ENCODE measurements at places on chromosomes 1 and 21.

DNA sequence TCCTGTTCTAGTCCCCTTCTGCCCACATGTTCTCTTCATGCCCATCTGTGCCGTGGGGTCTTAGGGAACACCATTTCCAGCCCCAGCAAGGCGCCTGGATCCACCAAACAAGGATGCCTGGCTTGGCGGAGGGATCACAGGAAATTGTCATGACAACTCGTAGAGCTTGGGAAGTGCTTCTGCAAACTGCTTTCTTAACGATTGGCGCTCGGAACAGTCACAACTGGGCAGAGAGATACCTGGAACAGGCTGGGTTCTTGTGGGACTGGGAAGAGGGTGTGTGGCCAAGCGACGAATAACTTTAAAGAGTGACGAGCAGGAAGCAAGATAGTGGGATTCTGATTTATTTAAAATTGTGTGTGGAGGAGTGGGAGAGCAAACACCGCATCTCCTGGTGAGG lies 329.8 kb downstream of the RPS6KC1 start:
- DNase-seq = no peak

- DNase-seq = no peak
Measured at GRCh38 chr21:32537569-32537881, 47.8 kb downstream of the TCP10L start.

GRCh38 chr21:27190601-27191000 lies 223.7 kb upstream of the ADAMTS5 start:
- peak; percentile 33 for DNase-seq

GRCh38 chr1:6546326-6546725 lies 8.0 kb downstream of the NOL9 start:
- DNase-seq = no peak

DNA sequence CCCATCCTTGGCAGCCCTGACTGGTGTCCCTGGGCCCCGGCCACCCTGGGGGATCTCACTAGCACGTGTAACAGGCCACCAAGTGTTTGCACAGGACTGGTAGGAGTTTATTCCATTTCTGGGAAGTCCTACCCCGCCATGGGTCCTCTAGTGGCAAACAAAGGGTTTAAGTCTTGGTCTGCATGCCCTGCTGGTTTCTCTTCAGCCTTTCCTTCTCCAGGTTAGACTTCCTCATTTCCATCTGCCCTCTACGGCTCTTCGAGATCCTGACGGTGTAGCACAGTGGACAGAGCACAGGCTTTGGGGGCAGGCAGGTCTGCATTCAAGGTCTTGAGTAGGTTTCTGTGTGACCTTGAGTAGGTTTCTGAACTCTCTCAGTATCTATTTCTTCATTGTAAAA lies 2.8 kb downstream of the AGTRAP start:
- no peak for DNase-seq

DNA sequence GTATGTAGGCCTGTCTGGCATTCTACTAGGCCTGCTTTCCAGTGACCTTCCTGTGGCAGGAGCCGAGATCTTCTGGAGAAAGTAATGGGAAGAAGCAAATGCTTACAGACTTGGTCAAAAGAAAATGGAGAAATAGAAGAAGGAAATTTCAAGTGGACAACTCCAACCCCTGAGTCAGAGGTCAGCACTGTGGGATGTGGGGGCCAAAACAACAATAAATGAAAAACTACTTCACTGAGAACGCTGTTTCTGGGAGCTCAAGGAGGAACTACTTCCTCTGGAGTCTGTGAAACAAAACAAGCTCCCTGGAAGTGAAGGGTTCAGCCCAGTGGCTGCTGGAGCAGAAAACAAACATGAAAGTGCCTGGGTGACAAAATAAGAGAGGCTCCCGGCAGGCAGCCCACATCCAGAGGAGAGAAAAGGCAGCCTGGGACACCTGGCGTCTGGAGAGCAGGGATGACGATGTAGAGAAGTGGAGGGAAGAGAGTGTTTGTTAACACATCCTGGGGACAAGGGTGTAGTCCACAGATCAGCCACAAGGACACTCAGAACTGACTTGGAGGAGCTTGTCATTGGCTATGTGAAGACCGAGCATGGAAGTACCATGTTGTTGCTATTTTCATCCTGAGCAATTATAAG lies 355.2 kb downstream of the SMYD3 start:
- DNase-seq = no peak

- DNase-seq = no peak
Measured at GRCh38 chr1:171384496-171384895, 70.5 kb downstream of the FMO4 start.

GRCh38 chr1:212667223-212668139 lies 32.2 kb downstream of the BATF3 start:
- peak; percentile 47 for DNase-seq

DNA sequence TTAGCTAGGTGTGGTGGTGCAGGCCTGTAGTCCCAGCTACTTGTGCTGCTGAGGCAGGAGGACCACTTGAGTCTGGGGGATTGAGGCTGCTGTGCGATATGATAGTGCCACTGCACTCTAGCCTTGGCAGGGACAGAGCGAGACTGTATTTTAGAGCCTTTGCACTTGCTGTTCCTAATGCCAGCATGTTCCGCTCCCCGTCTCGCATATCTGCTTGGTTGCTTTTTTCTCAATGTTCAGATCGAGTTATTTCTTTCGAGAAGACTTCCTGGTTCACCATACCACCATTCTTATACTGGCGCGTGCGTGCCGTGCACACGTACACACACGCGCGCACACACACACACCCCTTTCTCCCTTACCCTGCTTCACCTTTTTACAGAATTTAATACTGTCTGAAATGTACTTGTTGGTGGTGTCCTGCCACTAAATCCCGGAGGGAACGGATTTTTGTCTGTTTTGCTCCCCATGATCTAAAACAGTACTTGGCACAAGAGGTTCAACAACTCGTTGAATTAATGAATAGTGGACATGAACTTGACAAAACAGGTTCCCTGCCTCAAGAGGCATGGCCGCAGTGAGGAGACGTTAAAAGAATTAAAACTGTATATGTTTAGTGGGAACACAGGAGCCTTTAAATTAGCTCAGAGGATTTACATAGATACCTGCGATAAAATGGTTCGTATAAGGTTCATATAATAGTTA lies 1.1 kb upstream of the RPRD2 start:
- no peak for DNase-seq

DNA sequence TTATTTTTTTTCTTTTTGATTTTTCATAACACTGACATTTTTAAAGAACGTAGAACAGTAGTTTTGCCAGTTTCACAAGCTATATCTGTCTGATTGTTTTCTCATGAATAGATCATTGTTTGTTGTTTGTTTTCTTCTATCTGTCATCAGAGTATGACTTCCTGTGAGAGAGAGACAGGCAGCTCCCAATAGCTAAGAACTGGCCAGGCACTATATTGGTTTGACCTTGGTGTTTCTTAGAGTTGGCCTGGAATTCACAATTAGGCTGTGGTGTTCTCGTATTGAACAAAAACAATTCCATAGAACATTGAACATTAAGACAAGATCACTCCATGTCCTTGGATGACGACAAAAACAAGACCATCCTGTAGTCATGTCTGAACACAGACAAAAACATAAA lies 43.4 kb downstream of the RPS6KC1 start:
- no peak for DNase-seq

DNA sequence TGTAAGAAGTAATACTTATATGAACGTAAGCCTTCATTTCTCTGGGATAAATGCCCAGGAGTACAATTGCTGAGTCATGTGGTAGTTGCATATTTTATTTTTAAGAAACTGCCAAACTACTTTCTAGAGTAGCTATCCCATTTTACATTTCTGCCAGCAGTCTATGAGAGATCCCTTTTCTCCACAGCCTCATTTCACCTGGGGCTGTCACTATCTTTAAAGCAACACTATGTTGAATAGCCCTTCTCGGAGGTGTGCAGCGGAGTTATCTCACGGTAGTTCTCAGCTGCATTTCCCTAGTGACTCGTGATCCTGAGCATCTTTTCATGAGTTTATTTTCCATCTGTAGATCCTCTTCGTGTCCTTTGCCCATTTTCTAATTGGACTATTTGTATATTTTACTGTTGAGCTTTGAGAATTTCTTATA lies 93.4 kb downstream of the ADARB1 start:
- no peak for DNase-seq

GRCh38 chr21:45262041-45262581 lies 25.6 kb downstream of the POFUT2 start:
- no peak for DNase-seq

DNA sequence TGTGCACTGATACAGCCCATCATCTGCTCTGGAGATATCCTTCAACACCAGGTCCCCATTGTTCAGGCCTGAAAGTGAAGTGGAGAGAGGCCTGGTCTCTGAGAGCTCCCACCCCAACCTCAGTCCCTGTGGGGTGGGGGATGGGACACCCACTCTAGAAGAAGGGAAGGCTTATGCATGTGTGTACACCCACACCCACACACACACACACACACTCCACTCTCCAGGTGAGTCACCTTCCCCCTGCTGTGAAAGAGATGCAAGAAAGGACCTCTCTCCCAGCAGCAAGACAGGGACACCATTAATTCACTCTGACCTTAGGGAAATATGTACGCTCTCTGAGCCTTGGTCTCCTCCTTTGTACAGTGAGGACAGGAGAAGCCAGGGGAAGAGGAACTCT lies 5.9 kb downstream of the VSIG8 start:
- DNase-seq = no peak

DNA sequence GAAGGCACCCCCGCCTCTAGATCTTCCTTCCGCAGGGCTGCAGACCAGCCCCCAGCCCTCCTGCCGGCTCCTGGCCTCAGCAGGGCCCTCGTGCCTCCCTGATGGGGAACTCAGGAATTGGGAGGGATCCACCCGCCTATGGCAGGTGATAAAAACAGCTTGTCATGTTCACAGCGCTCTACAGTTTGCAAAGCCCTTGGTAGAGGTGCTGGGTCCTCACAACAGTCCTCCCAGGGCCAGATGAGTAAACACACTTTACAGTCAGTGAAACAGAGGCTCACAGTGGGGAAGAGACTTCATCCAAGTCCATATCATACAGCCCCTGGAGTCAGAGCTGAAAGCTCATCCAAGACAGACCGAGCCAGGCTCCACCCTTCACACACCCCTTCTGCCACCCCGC lies 97.0 kb upstream of the IFFO2 start:
- no peak for DNase-seq

GRCh38 chr21:32347977-32348376 lies 44.8 kb downstream of the URB1 start:
- DNase-seq = no peak

DNA sequence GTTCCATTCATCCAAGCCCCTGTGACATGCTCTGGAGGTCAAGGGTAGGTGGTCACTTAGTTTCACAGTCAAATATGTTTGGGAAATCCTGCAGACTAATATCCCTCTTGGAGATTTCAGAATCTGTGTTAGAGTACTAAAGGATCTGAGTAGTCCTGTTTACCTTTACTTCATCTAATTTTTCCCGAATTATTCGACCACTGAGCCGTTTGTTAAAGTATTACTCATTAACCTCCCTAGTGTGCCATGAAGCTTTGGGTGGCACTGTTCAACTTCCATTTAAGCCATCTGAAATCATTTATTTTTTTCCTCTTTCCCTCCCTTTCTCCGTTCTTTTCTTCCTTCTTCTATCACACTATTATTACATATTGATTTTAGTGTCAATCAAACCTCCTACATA lies 109.9 kb downstream of the NGF start:
- DNase-seq = no peak

- DNase-seq = no peak
Measured at GRCh38 chr1:6129313-6129712, 50.8 kb downstream of the CHD5 start.

DNA sequence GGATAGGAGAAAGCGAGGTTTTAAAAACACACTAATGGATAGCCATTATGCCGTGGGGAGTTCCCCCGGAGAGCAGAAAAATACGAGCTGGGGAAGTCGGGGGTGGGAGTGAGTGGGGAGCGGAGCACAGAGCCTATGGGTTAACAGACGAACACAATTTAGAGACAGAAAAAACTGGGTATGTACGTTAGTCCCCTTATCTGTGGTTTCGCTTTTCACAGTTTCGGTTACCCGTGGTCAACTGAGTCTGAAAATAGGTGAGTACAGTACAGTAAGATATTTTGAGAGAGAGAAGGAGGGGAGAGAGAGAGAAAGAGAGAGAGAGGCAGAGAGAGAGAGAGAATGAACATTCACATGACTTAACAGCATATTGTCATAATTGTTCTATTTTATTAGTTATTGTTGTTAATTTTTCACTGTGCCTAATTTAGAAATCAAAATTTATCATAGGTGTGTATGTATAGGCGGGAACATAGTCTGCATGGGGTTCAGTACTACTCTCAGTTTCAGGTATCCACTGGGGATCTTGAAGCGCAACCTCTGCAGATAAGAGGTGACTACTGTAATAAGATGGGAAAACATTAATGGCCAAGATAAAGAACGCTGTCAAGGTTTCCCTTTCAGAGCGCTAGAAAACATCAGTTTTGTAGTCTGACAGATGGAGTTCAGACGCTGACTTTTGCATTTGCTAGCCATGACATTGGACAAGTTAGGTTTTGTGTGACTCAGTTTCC lies 125.6 kb upstream of the LMO4 start:
- no peak for DNase-seq

DNA sequence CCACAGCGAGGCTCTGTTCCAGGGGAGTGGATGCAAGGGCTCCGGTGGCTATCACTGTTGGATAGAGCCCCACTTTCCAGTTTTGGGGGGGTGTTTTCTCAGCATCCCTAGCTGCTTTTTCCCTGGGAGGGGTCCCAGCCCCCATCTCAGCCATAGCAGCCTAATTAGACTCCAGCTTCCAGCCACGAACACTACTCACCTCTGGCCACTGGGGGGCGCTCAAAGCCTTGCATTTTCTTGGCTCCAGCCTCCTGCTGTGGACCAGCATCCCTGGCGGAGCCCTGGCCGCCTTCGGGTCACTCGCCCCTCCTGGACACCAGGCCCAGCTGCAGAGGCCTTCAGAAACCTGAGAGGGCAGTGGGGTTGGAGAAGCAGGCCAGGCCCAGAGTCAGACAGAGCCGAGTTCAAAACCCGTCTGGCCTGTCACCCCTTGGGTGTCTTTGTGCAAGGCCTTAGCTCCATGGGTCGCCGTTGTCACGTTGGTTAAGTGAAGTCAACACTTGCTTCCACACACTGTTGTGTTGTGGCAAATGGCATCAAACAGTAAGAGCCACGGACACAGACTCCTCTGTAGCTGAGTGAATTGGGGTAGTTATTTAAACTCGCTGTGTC lies 93.5 kb upstream of the ACTL8 start:
- no peak for DNase-seq

DNA sequence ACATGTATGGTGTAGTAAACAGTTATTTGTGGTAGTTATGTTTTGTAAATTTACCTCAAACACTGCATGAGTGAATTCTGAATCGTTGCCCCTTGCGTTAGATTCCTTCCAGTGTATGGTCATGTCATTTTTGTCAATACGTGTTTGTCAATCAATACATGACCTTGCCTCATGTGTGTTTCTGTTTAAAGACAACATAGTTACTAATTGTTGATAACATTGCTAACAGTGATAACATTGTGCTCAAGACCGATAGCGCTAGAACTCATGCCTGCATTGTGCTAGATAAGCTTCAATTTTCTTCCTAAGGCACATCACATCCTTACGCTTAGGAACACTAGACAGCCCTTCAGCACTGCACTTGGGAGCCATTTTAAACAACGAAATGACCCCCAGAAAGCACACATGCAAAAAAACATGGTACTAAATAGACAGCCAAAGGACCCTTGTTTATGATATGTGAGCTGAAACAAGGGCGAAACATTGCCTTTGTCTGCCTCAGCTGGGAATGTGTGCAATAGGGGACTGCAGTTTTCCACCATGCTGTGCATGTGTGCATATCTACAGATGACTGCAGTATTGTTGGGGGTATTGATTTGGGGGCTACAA lies 37.3 kb downstream of the MRPS6 start:
- no peak for DNase-seq

Measured in NCI-H446 treated with DMSO at 0.1 percent for 48 hours (cell line).